Daoy (cell line): ENCODE measurements at places on chromosomes 3 and 15.

- no peak for DNase-seq
Measured at GRCh38 chr3:94252316-94252715, 189.5 kb downstream of the NSUN3 start.

DNA sequence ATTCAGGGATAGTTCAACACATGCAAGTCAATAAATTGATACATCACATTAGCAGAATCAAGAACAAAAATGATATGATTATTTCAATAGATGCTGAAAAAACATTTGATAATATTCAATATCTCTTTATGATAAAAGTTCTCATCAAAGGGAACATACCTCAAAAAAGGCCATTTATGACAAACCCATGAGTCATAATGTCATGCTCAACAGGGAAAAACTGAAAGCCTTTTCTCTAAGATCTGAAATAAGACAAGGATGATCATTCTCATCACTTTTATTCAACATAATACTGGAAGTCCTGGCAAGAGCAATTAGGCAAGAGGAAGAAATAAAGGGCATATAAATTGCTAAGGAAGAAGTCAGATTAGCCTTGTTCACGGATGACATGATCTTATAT lies 54.1 kb upstream of the TMEM158 start:
- no peak for DNase-seq

DNA sequence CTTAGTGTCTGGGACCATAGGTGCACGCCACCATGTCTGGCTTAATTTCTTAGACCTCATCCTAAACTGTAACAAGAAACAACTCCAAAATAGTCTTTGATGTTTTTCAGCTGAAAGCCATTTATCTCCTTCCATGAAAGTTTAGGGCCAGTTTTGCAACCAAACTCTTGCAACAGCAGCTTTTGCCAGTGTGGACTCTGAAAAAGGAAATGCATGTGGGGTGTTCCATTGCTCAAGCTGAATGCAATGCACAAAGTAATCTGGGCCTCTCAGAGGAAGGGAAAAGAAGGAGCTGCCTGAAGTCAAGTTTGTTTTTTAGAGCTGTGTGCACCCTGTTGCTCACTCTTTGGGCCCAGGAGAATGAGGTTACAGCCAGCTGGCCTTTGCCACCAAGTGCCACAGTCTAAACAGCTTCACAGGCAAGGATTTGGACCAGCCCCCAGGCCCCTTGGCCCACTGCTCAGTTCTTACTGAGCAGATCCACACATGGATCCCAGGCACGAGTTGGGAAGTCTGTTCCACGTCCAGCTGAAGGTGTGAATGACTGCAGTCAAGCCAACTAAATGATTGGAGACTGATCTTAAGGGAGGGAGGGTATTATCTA lies 212.3 kb upstream of the LRRFIP2 start:
- DNase-seq: no peak

- peak; percentile 69 for DNase-seq
Measured at GRCh38 chr3:50324351-50325112, 2.0 kb upstream of the HYAL2 start.

- no peak for DNase-seq
Measured at GRCh38 chr3:138374573-138375134, 26.3 kb downstream of the MRAS start.
